Hematopoietic multipotent progenitor cell treated with erythropoietin and hydrocortisone succinate and interleukin-3 and kit ligand, for 15 days (in vitro differentiated cells): ENCODE measurements at places on chromosomes 6 and 20.

DNA sequence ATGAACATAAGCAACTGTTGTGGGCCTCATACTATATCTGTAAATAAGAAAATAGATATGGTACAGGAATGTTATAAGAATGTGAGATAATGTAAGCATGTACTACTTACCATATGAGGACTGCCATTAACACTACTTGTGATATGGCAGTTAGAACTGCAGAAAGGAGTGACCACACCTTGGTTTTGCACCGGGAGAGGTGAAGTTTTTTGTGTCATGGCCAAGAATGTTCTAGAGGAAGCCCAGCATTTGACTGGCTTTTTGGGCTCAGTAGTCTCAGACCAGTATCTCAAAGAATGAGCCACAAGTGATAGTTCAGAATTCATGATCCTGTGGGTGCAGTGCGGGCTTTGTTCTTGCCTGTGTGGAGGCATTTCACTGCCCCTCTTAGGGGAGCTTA lies 123.5 kb downstream of the CLIC5 start:
- no peak for DNase-seq

GRCh38 chr6:48080227-48081009 lies 30.6 kb downstream of the PTCHD4 start:
- no peak for DNase-seq

DNA sequence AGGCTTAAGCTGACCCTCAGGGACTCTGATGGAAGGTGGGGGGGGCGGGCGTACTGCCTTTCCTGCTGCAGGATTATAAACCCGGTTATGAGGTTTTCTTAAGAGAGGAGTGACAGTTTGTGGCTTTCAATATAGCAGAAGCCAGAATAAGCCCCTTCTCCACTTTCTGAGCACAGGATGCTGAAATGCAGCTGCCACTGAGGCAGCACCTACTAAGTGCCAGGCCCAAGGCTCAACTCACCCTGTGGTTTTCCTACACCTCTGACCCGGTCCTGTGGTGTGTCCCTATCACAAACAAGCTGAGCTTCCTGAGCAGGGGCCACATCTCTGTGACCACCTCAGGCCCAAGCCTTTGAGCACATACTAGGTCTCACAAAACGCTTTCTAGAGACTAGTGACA lies 59.6 kb upstream of the NFATC2 start:
- no peak for DNase-seq

DNA sequence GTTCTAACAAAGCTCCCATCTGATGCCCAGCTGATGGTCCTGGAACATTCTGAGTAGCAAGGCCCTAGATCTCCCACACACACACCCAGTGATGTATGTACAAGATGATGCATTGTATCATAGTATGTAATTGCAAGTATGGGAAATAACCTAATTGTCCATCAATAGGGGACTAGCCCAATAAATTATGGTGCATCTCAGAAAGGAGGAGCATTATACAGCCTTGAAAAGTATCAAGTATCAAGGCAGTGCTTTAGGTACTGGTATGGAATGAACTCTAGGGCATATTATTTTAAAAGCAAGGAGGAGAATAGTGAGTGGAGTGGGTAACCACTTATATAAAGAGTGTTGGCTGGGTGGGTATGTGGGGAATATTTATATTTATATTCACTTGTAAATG lies 24.8 kb upstream of the PREX1 start:
- DNase-seq: no peak

- DNase-seq: no peak
Observed at GRCh38 chr6:73980096-73980495, 284.1 kb downstream of the CD109 start.

GRCh38 chr6:159176913-159177312 lies 7.7 kb downstream of the FNDC1 start:
- DNase-seq: no peak

DNA sequence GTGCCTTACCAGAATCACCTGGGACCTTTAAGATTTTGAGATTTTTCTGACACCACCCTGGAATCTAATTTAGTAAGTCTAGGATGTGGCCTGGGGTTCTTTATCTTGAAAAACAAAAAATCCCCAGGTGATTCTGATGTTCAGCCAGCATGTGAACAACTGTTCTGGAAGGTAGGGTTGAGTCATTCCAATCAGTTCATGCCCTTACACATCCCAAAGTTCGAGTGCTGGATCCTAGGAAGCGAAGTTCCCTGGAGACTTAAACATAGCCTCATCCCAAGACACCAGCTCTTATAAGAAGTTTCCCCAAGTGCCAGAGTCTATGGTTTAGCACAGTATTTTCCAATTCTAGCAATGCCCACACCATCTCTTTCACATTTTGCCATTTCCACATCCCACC lies 6.3 kb upstream of the TSHZ2 start:
- no peak for DNase-seq

DNA sequence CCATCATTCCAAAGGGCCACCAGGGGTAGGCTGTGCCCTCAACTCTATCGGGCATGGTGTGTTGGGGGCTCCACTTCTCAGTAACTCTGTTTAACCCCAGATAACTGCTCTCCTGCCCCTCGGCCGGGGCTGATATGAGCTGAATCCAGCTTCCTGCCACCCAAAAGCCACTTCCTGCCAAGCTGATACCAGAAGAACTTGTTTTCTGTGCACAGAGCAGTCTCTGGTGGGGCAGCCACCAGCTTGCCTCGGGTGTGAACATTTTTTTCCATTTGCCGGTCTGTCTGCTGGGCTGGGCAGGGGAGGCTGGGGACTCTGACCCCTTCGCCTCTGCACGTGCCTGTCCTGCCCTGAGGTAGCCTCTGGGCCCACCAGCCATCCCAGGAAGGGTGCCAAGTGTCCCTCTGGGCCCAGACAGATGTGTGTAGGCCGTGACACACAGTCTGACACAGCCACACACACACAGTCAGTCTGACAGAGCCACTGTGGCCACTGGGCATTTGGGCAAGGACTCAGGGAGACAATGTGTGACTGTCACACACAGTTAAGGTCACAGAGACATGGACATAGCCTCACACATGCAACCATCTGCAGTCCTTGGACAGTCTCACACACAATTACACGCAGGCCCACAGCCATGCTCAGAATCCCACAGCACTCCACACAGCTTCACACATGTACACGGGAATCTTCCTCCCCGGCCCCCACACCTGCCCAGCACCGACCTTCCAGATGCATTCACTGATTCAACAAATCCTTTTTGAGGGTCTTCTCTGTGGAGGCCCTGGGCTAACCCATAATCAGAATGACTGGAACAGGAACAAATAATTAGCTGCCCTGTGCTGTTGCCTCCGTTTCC lies 45.1 kb downstream of the NOL4L start:
- DNase-seq: peak; percentile 70

GRCh38 chr20:18686696-18687095 lies 98.8 kb downstream of the DTD1 start:
- DNase-seq: no peak

DNA sequence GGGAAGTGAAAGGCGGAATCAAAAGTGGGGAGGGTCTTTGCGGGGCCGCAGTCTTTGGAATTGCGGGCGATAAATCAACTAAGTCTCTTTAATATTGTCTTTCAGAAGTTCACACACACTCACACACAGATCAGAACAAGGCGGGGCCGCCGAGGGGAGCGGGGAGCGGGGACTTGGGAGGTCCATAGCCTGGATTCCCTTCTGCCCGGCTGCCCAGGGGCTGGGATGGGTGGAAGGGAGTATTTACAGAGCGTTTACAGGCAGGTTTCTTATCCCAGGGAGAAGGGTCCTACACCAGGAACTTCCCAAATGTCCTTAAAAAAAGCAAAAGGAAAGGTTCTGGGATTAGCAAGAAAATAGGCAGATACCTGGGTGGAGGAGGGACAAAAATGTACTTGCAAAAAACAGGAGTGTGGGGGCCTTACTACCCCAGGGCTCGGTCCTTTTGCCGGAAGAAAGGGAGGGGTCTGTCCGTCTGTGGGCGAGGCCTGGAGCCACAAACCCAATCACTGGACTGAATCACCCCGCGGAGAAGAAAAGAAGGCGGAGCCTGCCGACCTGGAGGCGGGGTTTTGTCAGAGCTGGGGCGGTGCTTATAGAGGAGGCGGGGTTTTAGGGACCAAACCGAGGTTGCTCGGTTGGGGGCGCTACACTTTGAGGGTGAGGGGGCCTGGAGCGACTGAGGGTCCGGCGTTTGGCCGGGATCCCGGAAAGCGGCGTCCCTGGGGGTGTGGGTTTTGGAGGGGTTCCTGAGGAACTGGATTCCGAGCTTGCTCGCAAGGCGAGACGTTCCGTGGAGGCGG lies 3.2 kb downstream of the PRRT1 start:
- DNase-seq: peak; percentile 79

- DNase-seq: no peak
Observed at GRCh38 chr6:26250698-26251044, 114.3 kb upstream of the BTN3A2 start.

- DNase-seq: no peak
Observed at GRCh38 chr6:119658917-119659316, 309.4 kb upstream of the MAN1A1 start.

DNA sequence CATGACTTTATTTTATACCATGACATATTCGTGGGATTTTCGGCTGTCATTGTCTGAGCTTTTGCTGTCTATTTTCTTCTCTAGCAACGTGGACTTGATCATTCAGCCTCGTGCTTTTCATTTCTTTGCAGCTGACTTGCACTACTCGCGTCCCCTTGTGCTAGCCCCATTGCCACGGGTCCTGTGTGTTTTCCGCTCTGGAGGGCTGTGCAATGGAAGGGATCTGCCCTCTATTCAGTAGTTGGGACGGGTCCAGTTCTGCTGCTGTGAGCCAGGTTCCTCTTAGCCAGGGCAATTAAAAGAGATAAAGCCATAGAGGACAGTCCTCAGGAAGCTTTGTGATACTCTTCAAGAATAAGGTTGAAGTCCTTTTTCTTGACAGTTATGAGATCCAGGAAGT lies 17.6 kb downstream of the NEDD9 start:
- no peak for DNase-seq

DNA sequence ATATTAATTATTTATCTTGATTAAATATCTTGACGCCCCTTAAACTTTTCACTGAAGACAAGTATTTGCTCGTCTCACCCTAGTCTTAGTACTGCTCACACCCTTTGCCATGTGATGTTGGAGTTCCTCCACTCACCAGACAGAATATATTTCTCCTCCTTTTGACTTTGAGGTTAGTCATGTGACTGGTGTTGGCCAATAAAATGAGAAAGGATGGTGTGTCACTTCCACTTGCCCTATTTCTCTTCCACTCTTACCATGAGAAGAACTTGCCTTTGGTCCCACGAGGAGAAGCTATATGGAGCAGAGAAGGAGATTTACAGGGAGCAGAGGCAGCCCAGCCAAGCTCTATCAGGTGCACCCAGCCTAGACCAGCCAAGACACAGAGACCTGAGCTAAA lies 64.9 kb upstream of the TAB2 start:
- no peak for DNase-seq

DNA sequence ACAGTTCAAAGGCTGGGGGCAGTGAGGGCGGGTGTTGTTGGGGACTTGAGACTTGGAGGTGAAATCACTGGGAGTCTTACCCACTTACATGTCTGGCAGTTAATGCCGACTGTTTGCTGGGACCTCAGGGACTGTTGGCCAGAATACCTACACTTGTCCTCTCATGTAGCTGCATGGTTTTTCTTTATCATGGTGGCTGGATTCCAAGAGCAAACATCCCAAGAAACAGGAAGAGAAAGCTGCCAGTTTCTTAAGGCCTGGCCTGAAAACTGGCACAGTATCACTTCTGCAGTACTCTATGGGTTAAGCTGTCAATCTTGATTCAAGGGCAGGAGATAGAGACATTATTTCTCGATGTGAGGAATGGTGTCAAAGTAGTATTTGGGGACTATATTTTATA lies 19.8 kb upstream of the C6orf62 start:
- no peak for DNase-seq

- no peak for DNase-seq
Observed at GRCh38 chr6:56714982-56715456, 72.3 kb upstream of the DST start.

DNA sequence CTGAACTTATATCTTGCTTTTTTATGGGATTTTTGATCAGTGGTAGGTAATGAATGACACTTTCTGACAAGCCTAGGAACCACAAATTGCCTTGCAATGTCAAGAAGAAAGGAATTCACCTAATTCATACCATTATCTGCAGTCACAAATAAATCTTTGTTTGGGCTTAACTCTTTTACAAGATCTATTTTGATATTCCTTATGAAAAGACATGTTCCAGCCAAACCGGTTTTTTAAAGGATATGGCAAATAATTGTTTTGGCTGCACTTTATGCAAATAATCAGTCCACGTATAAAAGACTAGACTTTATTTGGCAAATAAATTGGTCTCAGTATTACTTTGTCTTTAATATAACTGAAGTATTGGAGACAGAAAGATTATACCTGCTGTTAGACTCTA lies 771.7 kb upstream of the ADGRB3 start:
- no peak for DNase-seq

GRCh38 chr6:108690326-108691049 lies 129.8 kb downstream of the FOXO3 start:
- no peak for DNase-seq

DNA sequence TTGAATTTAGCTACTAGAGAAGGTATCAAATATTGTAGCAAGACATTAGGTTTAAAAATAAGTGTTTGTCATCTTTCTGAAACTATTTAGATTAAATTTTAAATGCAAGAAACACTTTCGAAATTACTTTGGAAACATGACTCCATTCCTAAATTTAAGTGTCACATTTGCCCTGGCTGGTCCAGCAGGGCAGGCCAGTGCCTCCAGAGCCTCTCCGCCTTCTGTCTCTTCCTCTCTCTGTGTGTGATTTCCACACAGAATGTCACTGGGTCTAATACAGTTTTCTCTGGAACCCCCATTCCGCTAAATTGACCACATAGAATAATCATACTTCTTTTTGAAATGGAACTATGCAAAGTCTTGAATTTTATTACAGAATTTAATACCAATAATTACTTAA lies 111.5 kb downstream of the SOBP start:
- DNase-seq: no peak

GRCh38 chr6:45394586-45395095 lies 16.9 kb upstream of the SUPT3H start:
- DNase-seq: no peak

- DNase-seq: no peak
Observed at GRCh38 chr6:146546443-146547043, 2.9 kb downstream of the RAB32 start.

GRCh38 chr20:47610247-47610944 lies 108.7 kb downstream of the NCOA3 start:
- no peak for DNase-seq

DNA sequence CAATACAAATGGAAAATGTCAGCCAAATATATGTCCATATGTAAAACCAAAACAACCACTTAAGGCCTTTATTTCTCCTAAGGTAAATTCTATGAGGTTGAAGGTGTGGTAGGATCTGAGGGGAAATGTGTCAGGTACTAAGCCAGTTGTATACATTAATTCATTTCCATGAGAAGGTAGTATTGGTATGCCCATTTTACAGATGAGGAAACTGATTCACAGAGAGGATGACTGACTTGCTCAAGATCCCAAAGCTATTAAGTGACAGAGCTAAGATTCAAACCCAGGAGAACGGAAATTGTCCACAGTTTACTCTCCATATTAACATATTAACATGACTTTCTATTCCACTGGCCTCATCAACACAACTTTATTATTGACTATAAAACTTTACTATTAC lies 64.1 kb upstream of the MAP7 start:
- DNase-seq: no peak

- DNase-seq: no peak
Observed at GRCh38 chr20:41065716-41066115, 37.1 kb downstream of the TOP1 start.
